ENCODE measurements at places on chromosomes 12 and 14.

DNA sequence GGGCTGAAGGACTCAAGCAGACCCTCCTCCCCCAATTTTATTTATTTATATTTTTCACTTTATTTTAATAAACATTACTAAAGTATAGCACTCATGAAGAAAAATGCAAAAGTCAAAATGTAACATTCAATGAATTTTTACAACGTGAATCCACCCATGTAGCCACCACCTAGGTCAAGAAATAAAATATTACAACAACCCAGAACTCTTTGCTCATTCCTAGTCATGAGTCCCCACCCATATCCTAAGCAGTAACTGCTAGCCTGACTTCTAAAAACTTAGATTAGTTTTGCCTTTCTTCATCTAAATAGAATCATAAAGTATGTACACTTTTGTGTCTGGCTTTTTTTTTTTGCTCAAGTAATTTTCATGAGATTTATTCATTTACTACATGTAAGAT lies 86.9 kb upstream of the CRY1 start:
- DNase-seq, result no peak

- DNase-seq, result no peak
These were observed 23.1 kb upstream of the LRTM2 start for GRCh38 chr12:1797011-1797901.

GRCh38 chr12:728781-729180 lies 23.6 kb upstream of the WNK1 start:
- no peak for DNase-seq

DNA sequence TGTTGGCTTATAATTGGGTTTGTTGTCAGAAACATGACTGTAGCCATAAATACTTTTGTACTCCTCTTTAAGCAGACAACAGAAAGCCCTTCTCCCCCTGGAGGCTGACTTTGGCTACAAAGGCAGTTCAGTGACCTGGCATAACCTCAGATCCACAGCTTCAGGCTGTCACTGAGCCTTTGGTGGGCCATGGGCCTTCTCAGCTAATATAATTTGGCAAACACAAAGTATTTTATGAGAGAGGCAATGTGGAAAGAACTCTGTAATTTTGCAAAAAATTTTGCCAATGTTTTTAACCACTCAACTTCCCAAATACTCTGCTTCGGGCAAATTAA lies 15.5 kb upstream of the MGP start:
- DNase-seq, result no peak

DNA sequence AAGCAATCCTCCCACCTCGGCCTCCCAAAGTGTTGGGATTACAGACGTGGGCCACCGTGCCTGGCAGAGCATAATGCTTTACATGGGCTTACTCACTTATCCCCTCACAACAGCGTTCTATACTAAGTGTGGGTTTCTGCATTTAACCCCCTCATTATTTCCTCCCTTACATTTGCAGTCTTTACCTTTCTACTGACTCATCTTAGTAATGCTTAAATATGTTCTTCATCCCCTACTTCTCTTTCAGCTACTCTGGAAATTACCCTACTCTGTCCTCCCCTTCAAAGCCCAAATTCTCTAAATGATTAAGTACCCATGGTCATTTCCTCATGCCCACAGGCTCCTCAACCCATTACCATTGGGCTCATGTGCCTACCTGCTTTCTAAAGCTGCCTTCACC lies 40.7 kb downstream of the NKX2-1 start:
- no peak for DNase-seq

DNA sequence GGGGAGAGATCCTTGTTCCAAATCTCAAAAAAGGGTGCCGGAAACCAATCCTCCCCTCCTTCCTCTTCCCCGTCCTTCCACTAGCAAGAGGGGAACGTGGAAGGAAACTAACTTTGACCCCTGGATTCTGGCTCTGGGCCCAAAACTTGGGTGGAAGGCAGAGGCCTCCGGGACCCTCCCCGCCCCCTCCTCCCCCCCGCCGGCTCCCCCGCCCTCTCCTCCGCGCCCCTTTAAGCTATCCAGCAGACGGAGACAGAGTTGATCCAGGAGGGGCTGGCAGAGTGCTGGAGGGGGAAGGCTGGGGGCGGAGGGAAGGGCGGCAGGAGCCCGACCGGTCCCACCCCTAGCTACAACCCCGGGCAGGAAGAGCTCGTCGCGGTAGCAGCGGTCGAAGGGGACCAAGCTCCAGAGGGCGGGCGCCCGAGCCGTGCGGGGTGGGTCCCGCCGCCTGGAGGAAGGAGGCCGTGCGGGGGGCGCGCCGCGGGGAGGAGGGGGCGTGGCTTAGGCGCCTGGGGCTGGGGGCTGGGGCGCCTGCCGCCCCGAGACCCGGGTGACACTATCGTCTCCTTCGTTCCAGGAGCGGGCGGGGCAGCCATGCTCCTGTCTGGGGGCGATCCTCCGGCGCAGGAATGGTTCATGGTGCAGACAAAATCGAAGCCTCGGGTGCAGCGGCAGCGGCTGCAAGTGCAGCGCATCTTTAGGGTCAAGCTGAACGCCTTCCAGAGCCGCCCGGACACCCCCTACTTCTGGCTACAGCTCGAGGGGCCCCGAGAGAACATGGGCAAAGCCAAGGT lies at the start of gene NYNRIN:
Gene NYNRIN (plus strand): TSS at position 351 of the 794 bp plus-strand sequence. CDS start 244 bp downstream, at position 595.
- no peak for DNase-seq

DNA sequence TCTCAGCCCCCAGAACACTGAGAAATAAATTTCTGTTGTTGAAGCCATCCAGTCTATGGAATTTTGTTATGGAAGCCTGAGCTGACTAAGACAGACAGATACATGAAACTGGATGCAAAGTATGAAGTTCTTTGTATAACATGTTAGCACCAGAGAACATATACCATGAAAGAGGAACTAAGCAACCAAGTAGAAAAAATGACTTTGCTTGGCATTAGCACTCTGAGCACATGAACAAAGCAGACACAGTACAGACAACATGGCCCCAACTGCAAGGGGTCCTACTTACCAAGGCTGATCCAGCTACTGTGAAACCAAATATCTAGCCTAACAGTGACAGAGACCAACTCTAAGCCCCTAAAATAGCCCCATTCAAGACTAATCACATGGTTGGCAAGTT lies 13.8 kb downstream of the EXOC5 start:
- no peak for DNase-seq

DNA sequence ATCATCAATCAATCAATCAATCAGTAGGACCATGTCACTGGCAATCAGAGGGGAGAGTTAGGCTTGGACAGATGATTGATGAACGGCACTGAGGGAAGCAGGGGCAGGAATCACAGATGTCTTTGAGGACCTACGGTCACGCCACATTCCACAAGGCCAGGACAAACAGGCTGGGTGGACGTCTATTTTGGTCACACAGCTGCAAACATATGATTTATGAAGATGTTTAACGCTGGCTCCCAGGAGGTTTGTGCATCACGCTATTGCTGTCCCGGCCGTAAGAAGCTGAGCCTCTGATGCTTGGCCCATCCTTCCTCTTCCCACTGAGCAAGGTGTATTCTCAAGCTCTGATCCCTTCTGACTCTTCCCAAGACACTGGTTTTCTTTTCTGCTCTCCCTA lies 160.8 kb downstream of the FOXN3 start:
- DNase-seq, result no peak

DNA sequence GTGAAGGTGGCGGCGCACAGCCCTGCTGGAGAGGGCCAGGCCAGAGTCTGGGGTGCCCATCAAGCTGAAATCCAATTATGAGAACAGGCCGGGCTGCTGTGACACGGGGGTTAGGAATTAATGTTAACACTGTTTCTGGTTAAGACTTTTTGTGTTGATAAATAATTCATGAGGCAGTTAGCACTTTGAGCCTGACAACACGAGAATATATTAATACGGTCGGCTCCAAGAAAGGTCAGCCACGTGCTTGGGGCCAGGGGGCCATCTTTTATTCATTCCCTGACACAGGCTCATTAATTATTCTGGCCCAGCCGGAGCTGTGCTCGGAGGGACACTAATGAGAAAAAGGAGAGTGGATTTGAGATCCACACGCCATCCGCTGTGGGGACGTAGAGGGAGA lies 45.1 kb downstream of the FBRSL1 start:
- no peak for DNase-seq

- no peak for DNase-seq
These were observed 53.0 kb downstream of the TBC1D30 start for GRCh38 chr12:64877363-64878004.

DNA sequence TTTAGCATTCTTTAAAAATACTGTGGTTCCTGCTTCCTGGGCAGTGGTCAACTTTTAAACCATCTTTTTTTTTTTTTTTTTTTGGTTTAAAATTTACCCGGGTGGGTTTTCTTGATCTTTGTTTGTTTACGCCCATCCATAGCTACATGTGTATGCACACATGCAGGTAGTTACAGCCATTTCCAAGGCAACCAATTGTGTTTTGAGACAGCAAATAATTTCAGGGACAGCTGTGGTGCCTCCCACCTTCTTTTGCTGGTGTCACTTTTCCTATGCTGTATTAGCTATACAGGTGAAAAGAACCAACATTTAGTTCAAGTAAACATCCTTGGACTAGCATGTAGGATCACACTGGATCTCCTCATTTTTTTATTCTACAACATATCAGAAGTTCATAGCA lies 52.0 kb upstream of the PSMA6 start:
- no peak for DNase-seq

GRCh38 chr14:73293782-73294781 lies 56.8 kb downstream of the PAPLN start:
- no peak for DNase-seq

DNA sequence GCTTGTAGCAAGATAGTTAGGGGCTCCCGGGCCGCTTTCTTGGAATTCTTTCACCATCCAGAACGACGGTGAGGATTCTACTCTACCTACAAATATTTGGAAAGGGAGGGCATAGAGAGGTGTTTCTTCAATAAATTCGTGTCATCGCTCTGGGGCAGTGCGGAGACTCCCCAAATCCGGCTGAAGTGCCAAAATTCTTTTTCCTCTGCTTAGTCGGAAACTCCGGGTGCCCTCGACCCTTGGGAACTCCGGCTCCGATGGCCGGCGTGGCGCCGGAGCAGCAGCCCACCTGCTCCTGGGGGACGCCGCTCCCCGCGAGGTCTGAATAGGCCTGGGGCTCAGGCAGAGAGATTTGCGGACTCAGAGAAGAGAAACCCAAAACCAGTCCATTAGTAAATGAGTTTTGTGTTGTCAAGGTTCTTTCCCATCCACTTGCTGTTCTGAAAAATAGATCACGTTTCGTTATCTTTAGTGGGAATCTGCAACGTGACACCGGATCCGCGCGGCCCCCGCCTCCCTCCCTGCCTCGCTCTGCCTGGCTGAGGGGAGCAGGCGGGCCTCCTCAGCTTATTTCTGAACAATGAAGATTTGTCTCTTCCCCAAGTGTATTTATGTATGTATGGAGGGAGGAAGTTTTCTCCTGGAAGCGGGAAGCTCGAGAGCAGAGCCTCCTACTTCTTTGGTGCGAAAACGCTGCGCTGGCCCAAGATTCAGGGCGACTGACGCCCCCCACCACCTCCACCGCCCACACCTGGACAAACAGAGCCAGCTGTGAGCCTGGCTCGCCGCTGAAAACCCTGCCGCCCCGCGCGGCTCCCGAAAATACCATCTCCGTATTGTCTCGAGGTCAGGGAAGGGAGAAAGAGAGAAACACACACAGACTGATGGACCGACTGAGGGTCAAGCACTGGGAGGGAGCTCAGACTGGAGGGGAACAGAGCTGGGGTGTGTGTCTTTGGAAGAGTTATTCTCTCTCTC lies 3.7 kb upstream of the SIX1 start:
- DNase-seq, result no peak

GRCh38 chr14:103634156-103634555 lies 5.1 kb downstream of the KLC1 start:
- no peak for DNase-seq

- DNase-seq, result no peak
These were observed 110.0 kb downstream of the EFCAB11 start for GRCh38 chr14:89844508-89844907.

DNA sequence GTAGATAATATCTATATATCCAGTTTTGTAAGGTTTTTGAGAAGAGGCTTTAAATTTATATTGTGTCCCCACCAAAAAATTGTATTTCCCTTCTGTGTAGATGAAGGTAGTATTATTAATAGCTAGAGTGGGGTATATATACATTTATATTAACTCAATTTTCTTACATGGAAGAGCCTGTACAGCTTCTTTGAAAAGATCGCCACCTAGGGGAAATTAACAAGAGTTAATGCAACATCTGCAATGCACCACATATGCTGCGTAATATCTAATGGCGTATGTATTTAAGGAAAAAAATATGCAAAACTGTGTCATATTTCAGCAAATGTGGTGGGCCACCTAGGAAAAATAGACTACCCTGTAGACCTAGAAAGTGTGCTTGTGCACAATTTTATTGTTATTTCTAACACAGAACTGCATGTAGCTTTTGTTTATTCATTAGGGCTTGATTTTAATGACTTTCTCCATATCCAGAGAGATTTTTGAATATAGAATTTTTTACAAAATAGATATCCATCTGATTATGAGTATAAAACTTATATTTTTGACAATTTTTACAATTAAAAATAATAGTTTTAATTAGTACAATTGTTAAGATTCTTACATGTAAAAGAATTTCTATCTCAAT lies 14.0 kb downstream of the CCER1 start:
- DNase-seq, result peak; percentile 32

- no peak for DNase-seq
These were observed 342.2 kb downstream of the ATP23 start for GRCh38 chr12:58283553-58283952.

GRCh38 chr12:6424008-6424347 lies 20.8 kb upstream of the CD27 start:
- DNase-seq, result no peak

GRCh38 chr12:10369557-10370415 lies 20.1 kb downstream of the KLRK1 start:
- DNase-seq, result no peak

DNA sequence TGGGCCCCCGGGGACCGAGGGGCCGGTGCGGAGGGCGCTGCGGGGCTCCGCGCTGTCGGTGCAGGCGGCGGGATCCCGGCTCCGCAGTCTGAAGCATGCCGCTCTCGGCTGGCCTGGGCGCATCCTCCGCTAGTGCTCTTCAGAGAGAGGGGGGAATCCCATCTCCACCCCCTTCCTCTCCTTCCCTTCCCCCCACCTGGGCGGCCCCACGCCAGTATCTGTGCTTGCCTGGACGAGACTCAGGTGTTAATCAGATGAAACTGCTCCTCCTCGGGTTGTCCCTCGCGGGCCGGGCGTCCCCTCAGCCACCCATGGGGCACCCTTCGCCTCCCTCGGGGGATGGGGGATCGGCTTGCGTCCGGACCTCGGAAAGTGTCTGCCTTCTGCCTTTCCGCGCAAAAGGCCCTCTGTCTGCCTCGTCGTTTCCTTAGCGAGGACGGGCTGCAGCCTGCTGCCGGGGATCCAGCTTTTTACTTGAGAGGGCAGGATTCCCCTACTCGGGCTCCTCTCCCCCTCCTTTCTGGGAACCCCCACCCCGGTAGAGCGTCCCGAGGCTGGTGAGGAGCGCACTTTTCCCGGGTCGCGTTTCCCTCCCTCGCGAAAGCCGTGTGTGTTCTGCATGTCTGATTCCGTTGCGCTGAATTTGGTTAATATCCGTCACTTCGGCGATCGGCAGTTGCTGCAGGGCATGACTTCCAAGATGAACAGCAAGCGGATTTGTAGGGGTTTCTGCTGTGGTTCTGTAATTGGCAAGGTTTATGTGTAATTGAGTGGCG lies 1.1 kb downstream of the GPHN start:
- DNase-seq, result peak; percentile 49

All from mammary epithelial cell (primary cell).